HFFc6 (cell line): ENCODE measurements at places on chromosomes 7 and 10. TPM values are rescaled to one million over a fixed set of nuclear protein-coding genes. Genes with fewer than 3 reads are reported as not detected.

TMEM196 gene
- total RNA-seq: not detected in 3 replicates

GRCh38 chr10:97109547-97109946 is 76.2 kb downstream of the SLIT1 start:
- DNase-seq: no peak

GRCh38 chr7:113292105-113292504 is 173.8 kb upstream of the SMIM30 start:
- DNase-seq: no peak

DNA sequence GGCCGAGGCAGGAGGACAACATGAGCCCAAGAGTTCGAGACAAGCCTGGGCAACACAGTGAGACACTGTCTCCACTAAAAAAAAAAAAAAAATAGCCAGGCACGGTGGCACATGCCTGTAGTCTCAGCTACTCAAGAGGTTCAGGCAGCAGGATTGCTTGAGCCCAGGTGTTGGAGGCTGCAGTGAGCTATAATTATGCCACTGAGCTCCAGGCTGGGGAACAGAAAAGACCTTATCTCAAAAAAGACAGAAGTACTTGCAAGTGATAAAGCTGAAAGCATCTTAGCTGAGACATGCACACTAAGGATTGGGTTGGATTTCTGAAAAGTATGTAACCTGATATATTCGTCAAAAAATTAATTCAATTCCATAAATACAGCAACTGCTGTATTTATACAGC is 68.4 kb downstream of the PPP1R3C start:
- DNase-seq: no peak

DNA sequence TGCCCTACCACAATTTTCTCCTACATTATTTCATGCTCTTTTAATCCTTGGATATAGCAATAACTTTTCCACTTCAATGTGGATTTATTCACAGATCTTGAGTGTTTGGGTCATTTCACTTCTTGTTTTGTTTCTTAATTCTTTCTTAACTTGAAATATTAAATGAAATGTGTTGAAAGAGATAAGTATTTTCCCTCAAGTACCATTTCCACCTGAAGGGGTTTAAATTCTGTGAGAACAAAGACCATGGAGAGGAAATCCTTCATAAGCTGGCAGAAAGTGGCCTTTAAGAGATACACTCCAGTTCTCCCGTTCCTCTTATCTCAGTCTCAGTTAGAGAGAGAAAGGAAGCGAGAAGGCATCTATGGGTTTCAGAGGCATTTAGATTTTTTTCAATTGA is 14.1 kb upstream of the DLD start:
- DNase-seq: no peak
